ENCODE measurements at places on chromosomes 1 and 21. TPM values are rescaled to one million over a fixed set of nuclear protein-coding genes. Genes with fewer than 3 reads are reported as not detected.

The UTS2 gene
- 0.13 TPM for polyA plus RNA-seq

The KRTAP21-2 gene
- polyA plus RNA-seq, result not detected

The TFAP2E gene
- 0.85 TPM for polyA plus RNA-seq

The EDN2 gene
- polyA plus RNA-seq, result 2.8 TPM

The CLCA4 gene
- not detected for polyA plus RNA-seq

The KCNJ6 gene
- 0.16 TPM for polyA plus RNA-seq

The ITLN2 gene
- polyA plus RNA-seq, result 0.10 TPM

The MIXL1 gene
- polyA plus RNA-seq, result 0.16 TPM

GRCh38 chr1:100249537-100250257 lies at the start of gene DBT:
Gene DBT (minus strand): TSS chr1:100249834. CDS start chr1:100249820, 14 bp downstream.
- DNase-seq, result peak; percentile 96

DNA sequence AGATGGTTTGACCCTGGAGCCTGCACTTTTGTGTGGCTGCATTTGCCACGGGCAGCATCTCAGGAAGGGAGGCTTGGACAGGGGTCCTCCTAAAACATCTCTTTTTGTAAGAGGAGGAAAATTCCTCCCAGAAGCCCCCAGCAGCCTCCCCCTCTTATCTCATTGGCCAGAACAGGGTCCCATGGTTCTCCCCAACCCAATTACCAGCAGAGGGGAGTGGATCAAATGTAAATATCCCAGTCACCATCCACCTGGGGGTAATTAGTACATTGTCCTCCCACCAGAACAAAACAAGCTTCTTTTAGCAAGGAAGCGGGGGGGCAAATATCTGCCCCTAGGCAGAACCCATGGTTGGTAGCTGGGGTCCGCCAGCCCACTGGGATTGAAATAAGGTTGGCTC lies 44.7 kb upstream of the TENT5B start:
- DNase-seq, result no peak

GRCh38 chr1:27614625-27615344 lies 10.8 kb upstream of the AHDC1 start:
- no peak for DNase-seq

DNA sequence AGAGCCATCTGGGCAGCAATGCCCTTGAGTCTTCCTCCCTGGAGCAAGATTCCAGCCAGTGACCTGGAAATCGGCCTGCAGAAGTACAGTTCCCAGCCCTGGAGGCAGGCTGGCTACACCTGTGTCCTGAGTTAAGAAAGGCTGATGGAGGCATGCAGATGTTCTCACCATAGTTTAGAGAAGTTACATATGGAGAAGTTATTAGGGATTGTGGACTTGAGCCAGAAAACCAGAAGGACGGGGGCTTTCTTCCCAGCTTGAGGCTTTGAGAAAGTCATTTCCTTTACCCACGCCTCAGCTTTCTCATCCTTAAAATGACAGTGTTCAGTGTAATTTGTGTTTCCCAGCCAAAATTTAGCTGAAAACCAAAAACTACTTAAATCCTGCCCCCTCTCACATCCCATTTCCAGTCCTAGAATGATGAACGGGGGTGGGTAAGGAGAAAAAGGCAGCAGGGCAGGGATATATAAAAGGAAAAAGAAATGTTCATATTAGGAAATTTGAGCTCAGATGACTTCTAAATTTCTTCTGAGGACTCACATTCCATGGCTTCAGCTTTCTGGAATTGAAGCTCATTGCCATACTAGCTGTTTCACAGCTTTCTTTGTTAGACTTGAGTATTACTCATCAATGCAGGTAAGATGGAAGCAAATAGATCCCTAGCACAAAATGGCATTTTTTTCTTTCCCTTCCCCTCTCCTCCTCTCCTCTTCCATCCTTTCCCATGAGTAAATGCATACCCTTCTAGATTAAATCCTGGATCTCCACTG lies 14.4 kb upstream of the C8B start:
- no peak for DNase-seq

DNA sequence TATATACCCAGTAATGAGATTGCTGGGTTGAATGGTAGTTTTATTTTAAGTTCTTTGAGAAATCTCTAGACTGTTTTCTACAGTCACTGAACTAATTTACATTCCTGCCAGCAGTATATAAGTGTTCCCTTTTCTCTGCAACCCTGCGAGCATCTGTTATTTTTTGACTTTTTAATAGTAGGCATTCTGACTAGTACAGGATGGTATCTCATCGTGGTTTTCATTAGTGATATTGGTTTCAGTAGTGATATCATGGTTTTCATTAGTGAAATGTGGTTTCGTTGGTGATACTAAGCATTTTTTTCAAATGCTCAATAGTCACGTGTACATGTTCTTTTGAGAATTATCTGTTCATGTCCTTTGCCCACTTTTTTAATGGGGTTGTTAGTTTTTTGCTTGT lies 316.8 kb downstream of the PTBP2 start:
- DNase-seq, result no peak

- DNase-seq, result peak; percentile 42
These were observed 23.1 kb upstream of the ERI3 start for GRCh38 chr1:44377925-44378784.

GRCh38 chr1:42917241-42917495 lies 41.5 kb downstream of the SLC2A1 start:
- DNase-seq, result no peak

DNA sequence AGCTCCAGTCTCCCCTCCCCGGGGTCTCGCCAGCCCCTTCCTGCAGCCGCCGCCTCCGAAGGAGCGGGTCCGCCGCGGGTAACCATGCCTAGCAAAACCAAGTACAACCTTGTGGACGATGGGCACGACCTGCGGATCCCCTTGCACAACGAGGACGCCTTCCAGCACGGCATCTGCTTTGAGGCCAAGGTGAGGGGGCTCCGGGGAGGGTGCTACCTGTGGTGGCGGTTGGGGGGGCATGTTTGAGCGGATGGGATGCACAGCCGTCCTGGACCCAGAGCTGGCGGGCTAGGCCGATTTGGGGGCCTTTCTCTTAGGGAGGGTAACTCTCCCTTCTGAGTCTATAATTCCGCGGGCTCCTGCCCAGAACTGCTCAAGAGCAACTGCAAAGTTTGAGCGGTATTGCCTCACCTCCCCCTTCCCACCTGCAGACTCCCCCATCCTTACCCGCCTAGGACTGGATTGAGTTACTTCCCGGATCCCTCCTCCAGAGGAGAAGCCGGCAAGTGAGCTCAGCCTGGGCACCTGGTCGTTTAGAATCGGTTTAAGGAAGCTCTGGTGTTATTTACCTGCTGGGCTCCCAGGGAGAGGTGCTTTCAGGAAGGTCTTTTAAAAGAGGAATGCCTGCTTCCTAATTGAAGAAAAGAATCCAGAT lies 730 bp downstream of the NOS1AP start:
- DNase-seq, result peak; percentile 56

DNA sequence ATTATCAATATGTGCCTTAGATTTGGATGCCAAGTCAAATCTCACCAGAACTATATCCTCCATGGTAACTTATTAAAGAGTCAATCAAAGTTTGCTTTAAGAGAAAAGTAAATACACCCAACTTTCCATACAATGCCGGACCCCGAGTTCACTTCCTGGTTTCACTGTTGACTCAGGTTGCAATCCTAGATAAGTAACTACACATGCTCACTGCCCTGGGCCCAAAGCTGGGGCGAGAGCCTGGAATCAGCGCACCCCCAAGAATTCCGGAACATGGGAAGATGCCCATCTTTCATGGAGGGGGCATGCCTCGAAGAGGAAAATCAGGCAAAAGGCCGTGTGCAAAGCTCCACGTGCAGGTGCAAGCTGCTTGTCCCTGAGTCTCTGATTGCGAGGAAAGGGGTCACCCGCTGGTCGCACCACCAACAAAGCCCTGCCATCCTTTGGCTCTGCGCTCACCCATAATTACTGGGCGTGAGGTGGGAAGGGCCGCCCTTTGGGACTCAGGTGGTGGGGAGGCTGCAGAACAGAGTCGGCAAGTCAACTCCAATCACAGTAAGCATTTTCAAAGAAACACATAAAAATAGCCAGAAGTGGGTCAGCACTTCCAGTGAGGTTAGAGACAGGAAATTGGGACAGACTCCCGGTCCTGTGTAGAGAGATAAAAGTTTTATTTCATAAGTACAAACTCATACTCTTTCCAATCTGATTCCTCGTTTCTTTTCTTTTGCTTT lies 167.7 kb downstream of the TOMM20 start:
- DNase-seq, result no peak

- no peak for DNase-seq
These were observed 32.3 kb downstream of the TENT5C start for GRCh38 chr1:117638141-117638540.

DNA sequence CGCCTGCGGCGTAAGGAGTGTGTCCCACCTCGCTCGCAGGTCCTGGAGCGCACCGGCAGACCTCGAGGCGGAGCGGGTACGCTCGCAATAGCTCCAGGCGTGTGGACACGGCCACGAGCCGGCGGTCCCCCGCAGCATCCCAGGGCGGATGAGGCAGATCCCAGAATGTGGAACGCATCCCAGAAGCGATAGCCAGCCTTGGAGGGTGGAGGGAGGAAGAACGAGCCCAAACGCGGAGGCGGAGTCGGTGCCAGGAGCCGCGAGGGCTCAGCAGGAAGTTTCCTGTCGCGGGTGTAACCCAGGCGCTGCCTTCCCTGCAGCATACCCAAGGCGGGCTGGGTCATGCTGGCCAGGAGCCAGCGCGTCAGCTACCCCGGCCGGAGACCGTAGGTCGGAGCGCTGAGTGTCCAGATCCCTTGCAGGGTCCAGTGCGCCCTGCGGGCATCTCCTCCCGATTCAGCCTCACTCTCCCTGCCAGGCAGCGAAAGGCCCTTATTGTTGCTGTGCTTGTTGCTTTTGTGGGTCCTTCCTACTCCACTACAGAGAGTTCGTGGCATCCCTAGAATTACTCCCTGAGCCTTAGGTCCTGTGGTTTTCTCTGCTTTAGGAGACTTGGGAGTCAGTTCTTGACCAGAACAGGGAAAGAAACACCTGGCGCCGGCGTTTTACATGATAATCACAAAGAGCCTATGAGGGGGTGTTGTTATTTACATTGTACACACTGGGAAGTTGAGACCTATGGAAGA lies 27.7 kb downstream of the STYXL2 start:
- DNase-seq, result peak; percentile 52

DNA sequence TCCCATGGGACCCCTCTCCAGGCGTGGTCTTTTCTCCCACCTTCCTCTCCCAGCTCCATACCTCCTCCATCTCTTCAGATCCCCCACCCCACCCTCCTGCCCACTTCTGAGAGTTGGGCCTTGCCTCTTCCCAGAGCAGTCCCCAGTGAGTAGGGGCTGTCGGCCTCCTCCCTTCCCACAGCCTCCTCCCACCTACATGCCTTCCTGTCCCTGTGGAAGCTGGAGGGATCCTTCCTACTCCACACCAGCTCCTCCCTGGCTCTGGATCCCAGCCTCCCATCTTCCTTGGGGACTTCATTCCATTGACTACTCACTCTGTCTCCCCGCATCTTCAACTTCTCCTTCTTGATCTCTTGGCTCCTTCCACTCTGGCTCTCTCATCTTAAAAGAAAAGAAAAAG lies 24.9 kb downstream of the KCNQ4 start:
- no peak for DNase-seq

DNA sequence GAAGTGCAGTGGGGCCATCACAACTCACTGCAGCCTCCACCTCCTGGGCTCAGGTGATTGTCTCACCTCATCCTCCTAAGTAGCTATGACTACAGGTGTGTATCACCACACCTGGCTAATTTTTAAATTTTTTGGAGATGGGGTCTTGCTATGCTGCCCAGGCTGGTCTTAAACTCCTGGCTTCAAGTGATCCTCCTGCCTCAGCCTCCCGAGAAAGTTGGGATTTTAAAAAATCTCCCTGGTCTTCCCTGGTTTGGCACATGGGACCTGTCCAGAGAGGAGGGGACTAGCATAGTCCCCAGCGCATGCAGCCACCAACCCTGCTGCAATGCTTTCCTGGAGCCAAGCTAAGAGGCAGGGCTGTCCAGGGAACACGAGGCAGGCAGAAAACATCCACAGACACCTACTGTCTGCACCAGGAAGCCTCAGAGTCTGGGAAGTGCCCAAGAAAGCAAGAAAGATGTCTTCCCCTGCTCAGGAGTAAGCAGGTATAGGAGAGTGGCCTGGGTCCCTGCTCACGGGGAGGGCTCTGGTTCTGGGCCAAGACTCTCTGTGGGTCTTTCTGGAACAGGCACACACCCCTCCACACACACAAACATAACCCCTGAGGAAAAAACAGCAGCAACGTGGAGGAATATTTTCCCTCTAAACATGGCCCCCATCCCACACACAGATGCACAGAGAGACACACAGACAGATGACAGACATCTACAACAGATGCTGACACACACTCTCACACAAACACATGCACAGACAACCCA lies 30.8 kb downstream of the ECE1 start:
- DNase-seq, result no peak

- no peak for DNase-seq
These were observed 1476.2 kb downstream of the NCAM2 start for GRCh38 chr21:22474403-22474802.
